ENCODE measurements at places on chromosomes 2 and 18.

- no peak for DNase-seq
Measured at GRCh38 chr18:48385596-48385995, 23.6 kb downstream of the ZBTB7C start.

- DNase-seq: no peak
Measured at GRCh38 chr2:129469389-129469788, 510.1 kb upstream of the RAB6C start.

DNA sequence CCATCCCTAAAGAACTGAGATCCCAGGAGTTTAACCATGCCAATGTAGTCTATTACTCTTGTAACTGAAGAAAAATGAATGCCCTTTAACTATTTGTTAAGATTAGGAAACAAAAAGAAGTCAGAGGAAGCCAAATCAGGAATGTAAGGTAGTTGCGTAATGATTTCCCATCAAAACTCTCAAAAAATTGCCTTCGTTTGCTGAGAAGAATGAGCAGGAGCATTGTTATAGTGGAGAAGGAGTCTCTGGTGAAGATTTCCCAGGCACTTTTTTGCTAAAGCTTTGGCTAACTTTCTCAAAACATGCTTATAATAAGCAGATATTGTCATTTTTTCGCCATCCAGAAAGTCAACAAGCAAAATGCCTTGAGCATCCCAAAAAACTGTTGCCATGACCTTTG, 224.0 kb upstream of the SIX2 start:
- no peak for DNase-seq

GRCh38 chr18:26233208-26233607, 7.0 kb downstream of the TAF4B start:
- DNase-seq: no peak

DNA sequence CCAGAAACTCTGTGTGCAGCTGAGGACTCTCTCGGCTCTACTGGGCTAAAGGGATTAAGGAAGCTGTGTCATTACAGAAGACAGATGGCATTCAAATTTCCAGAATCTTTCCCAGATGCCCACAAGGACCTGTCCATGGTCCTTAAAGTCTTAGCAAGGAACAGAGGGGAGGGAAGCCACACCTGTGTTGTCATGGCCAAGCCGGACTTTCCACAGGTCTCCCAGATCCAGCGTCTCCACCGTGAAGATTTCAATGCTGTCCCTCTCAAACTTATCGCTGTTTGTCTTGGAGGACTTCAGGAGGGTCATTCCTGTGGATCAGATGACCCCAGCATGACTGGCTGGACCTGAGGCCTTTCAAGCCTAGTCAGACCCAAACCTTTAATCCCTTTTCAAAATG, 114.5 kb downstream of the LOXHD1 start:
- DNase-seq: no peak

DNA sequence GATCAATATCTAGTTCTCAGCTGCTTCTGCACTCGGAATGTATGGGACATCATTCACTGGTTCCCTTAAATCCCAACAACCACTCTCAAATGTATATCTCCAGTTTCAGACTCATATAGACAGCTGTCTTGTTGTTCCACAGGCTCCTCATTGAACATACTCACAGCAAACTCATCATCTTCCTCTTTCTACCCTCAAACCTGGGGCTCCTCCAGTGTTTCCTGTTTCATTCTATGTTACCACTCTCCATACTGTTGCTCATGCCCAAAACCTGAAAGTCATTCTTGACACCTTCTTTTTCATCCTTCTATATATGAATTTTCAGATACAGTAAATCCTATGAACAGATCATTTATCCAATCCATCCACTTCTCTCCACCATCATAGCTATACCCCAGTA, 18.7 kb upstream of the REL start:
- no peak for DNase-seq

- no peak for DNase-seq
Measured at GRCh38 chr2:134773335-134773734, 54.5 kb upstream of the TMEM163 start.

- no peak for DNase-seq
Measured at GRCh38 chr2:60565472-60565871, 12.0 kb upstream of the BCL11A start.

DNA sequence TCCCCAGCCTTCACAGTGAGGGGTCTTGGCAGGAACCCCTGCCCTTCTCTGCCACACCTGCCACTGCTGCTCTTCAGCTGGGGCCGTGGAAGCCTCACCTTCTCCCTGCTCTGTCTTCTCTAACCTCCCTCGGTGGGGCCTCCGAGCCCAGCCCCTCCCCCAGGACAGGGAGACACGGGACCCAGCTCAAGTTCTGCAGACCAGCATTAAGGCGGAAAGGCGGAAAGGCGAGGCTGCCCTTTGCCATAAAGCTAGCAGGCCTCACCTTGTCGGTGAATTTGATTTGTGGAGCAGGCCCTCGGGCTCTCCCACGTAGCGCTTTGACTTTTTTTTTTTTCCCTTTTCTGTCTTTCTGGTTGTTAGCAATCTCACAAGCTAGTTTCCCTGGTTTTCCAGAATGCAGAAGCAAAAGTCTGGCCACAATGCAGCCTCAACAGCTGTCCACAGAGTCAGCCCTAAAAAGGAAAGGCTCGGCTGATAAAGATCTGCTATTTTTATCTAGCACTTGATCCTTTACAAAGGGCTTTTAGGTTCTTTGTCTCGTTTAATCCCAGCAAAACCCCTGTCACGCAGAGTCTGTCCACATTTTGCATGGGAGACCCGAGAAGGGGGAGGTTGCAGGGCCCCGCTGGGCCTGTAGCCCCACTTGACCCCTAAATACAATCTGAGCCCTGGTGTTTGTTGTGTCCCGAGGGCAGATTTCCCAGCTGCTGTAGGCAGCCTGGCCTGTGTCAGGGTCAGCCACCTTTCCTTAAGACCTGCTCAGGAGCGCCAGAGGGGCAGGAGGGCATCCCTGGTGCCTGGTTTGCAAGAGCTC, 6.0 kb downstream of the ITM2C start:
- DNase-seq: no peak

DNA sequence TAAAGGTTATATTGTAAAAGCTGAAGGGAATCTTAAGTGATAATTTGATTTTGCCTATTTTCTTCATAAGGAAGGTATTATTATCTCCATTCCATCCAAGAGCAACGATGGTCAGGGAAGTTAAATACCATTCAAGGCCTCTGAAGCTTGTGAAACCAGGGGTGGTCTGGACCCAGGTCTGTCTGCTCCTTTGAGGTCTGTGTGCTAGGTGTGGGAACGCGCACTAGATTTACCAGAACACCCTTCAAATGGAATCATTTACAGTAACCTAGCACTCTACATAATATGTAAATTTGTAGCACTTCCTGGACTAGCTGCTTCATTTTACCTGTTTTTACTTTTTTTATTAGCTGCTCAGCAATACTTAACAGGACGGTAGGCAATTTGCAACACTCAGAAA, 6.4 kb upstream of the TRIB2 start:
- DNase-seq: no peak

GRCh38 chr2:49332415-49332814, 178.1 kb upstream of the FSHR start:
- DNase-seq: no peak

GRCh38 chr2:31222071-31222470, 4.8 kb upstream of the CAPN14 start:
- DNase-seq: no peak

DNA sequence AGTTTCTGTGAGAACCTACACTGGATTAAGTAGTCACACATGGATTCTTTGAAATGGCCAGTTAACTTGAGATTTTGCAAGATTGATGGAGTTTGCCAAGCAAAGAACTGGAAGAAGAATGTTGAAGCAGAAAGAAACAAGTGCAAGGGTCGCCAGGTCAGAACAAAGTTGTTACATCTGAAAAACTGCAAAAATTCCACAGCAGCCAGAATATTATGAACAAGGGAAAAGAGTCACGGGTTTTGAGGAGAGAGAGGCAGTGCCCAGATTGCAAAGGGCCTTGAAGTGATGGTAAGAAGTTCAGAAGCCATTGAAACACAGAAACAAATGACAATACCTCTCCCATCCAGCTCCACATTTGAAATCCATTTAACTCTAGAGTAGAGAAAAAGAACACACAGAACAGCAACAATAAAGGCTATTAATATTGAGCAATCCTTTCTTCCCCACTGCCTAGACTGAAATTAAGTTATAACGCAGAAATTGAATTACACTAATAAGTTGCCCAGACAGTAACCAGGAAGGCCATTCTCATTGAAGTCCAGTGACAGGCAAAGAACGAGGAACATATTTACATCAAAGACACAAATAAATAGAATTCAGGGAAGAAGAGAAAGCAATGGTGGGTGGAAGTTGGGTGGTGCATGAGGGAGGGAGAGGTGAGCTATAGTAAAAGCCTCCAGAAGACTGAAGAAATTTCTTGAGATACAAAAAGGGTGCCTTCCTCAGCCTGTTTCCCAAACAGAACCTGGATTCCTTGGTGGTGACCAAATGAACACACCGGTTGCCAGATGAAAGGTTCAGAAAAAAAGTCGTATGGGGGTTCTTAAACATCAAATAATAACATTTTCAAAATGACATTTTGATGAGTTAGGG, 80.6 kb downstream of the ARHGAP15 start:
- no peak for DNase-seq

DNA sequence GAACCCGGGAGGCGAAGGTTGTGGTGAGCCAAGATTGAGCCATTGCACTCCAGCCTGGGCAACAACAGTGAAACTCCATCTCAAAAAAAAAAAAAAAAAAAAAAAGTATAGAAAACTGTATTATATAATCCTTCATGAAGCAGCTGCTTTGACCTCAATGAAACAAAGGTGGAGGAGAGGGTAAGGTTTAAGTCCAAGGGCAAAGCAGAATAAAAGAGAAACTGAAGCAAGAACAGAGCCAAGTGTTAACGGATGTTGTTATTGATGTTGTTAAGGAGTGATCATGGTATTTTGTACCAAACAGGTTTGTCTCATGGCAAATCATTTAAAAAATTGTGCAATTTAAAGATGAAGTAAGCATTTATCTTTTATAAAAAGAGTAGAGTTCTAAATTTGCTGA, 7.4 kb downstream of the RAPH1 start:
- no peak for DNase-seq

GRCh38 chr2:25777077-25777476, 101.2 kb downstream of the ASXL2 start:
- no peak for DNase-seq

- no peak for DNase-seq
Measured at GRCh38 chr2:232503809-232504323, 16.2 kb upstream of the ECEL1 start.

DNA sequence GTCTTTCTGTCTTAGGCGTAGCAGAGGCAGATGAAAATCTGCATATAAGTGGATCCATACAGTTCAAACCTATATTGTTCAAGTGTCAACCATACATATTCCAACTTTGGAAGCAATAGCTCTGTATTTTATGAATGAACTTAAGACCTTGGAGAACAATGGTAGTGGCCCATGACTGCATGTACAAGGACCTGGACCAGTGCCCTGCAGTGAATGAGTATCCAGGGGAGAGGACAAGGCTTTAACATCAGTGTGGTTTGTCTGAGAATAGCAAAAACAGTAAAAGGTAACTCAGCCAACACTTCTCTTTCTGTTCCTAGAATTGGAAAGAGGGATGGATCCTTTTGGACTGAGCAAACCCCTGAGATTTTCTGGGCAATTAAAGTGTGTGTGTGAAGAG, 230.8 kb upstream of the LINC00305 start:
- no peak for DNase-seq

- no peak for DNase-seq
Measured at GRCh38 chr2:68643011-68643873, at the start of gene PROKR1. Gene PROKR1, plus strand, starts transcription at chr2:68643579. Its CDS starts 2,243 bp downstream, at chr2:68645822.

- DNase-seq: no peak
Measured at GRCh38 chr18:58862851-58863538, 1.7 kb upstream of the ZNF532 start.

DNA sequence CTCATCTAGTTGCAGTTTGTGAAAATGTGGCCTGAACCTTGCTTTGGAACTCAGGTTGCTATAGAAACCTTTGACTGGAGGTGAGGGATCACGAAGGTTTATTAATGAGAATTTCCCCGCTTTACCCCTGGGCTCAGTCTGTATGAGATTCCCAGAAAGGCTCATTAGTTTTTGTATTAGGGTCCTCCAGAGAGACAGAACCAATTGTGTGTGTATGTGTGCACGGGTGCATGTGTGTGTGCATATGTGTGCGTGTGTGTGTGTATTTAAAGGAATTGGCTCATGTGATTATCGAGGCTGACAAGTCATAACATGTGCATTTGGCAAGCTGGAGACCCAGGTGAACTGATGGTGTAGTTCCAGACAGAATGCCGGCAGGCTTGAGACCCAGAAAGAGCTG, 113.8 kb upstream of the DLX2 start:
- no peak for DNase-seq

DNA sequence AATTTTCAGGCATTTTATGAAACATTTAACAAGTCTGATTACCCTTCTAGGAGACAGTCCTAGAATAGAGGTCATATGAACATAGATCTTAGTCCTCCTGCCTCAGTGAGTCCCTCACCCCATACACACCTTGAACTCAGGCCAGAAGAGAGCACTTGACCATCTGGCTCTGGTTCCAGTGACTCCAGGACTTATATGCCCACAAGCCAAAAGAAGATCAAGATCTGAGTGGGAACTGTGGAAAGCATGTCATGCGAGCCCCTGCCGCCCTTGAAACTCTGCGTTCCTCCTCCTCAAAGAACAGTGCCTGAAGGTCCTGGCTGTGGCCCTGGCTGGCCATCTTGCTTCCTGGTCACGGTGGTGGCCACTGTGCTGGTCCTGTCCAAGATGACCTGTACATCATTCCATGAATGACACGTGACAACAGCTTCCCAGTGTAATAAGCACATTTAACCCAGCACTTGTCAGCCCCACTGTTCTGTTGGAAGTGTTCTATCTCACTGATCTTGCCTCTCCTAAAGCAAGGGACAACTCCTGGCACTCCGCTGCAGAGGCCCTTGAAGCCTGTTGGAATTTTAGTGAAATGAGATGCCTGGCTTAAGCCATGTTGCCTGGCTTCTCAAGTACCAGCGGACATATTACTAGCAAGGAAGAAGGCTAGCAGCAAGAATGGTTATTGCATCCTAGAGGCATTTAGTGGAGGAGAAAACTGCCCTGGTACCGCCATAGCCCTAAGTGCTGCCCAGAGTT, 17.6 kb downstream of the TTC32 start:
- no peak for DNase-seq

DNA sequence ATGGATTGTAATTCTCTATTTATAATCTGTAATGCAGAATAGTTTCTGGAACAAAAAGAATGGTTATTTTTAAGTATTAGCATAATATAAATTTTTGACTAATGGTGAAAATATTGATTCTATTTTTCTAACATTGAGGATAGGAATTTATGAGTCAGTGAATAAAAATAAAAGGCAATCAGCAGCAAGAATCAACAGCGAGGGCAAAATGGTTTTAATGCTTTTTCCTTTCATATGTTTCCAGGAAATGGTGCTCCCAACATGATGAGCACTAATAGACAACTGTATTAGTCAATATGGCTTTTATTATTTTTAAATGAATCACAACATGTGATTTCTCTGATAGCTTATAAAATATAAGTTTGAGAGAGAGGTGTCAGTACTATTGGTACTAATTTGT, 90.7 kb upstream of the TFPI start:
- no peak for DNase-seq
